ENCODE measurements at places on chromosomes 1 and 21. TPM values are rescaled to one million over a fixed set of nuclear protein-coding genes. Genes with fewer than 3 reads are reported as not detected.

The ADAMTS5 gene
- 7.3 TPM for total RNA-seq

The WDR64 gene
- not detected for total RNA-seq

The DPT gene
- not detected for total RNA-seq

The EFNA3 gene
- 0.88 TPM for total RNA-seq

The ZNF687 gene
- 17.2 TPM for total RNA-seq

The PHTF1 gene
- 24.1 TPM for total RNA-seq

The CCDC190 gene
- total RNA-seq = 0.22 TPM

The CELA3A gene
- not detected for total RNA-seq

The AGT gene
- not detected for total RNA-seq

The TCEA3 gene
- 6.1 TPM for total RNA-seq

The LIN28A gene
- total RNA-seq = not detected

The BRDT gene
- not detected for total RNA-seq

The GPR157 gene
- total RNA-seq = 8.2 TPM

The RUNX1 gene
- total RNA-seq = 84.9 TPM

The CCDC27 gene
- total RNA-seq = not detected

The FAM151A gene
- total RNA-seq = not detected

The ORC1 gene
- 5.5 TPM for total RNA-seq

The S100A11 gene
- total RNA-seq = 1,207 TPM

The KRTAP13-3 gene
- not detected for total RNA-seq

The PADI2 gene
- not detected for total RNA-seq

The ZFP69B gene
- 3.9 TPM for total RNA-seq

The EPHB2 gene
- total RNA-seq = 11.4 TPM

The C1orf185 gene
- total RNA-seq = not detected

The CD84 gene
- total RNA-seq = not detected

The ETV3L gene
- total RNA-seq = not detected

The TEX50 gene
- not detected for total RNA-seq

The SYT14 gene
- 10.1 TPM for total RNA-seq

The ANXA9 gene
- total RNA-seq = 0.51 TPM

The LCE3C gene
- total RNA-seq = not detected

The ROR1 gene
- 8.9 TPM for total RNA-seq

The SPRR5 gene
- not detected for total RNA-seq

The NTNG1 gene
- total RNA-seq = 7.3 TPM

The OR2T34 gene
- not detected for total RNA-seq

The MSTO1 gene
- total RNA-seq = 35.1 TPM

The HORMAD1 gene
- total RNA-seq = not detected

The UBASH3A gene
- total RNA-seq = not detected

The ZNF593OS gene
- not detected for total RNA-seq

The TSPEAR gene
- total RNA-seq = not detected

The XKR8 gene
- 9.7 TPM for total RNA-seq

The PYGO2 gene
- total RNA-seq = 20.8 TPM

Data from HFFc6 (cell line).